ENCODE measurements at places on chromosomes 5 and 9.
A peak's percentile ranks its signal among the peaks of the same experiment; 100 is the strongest.

GRCh38 chr5:24397601-24398000 lies 247.2 kb downstream of the CDH10 start:
- DNase-seq: no peak

DNA sequence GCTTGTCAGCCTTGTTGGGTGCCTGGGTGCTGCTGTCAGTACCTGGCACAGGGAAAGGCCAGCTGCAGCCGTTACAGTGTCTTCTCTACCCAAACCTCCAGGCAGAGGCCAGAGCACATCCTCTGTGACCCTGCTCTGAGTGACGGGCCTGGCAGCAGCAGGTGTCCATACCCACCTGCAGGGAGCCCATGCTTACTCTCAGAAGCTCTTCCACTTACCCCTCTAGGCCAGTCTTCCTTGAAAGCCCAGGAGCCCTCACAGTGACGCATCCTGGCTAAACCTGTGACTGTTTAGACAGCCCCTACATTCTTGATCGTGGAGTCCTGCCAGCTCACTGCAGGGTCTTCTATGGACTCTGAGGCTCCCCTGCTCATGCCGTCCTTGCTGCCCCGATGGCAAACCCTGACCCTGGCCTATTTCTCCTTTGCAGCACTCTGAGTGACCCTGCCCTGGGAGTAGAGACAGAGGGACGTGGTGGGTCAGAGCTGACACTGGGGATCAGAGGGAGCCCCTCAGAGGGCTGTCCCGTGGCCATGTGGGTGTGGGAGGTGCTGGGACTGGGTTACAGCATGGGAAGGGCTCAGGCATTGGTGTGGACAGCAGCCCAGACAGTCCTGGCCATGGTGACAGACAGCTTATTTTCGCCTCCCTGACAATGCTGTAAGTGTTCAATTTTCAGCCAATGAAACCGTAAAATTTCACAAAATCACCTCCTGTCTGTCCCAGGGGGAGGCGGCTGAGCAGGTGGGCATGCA lies 67.6 kb upstream of the RNF130 start:
- no peak for DNase-seq

GRCh38 chr9:97981846-97982682 lies 1.1 kb upstream of the ANP32B start:
- peak; percentile 4 for DNase-seq

DNA sequence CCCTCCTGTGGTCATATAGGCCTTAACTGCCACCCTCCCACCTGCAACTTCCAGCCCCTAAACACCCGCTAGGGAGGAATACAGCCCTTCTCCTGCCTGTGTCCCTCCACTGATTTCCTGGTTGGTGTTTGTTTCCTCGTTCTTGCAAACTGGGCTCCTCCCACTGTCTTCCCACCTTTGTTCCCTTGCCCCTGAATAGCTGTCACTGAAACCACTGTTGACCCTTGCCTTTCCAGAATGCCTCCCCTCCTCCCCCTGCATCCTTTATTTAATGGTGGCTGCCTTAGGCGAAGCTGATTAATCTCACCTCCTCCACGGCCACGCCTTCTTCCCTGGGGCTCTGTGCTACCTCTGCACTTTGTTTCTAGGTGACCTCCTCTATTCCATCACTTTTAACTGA lies 626.7 kb downstream of the BNC2 start:
- no peak for DNase-seq

- peak; percentile 7 for DNase-seq
Observed at GRCh38 chr5:148810823-148811222, 15.6 kb upstream of the ADRB2 start.

- DNase-seq: no peak
Observed at GRCh38 chr5:10831419-10831818, 70.4 kb upstream of the DAP start.

GRCh38 chr5:176809544-176810080 lies 747 bp upstream of the UNC5A start:
- DNase-seq: no peak

GRCh38 chr5:112127861-112128260 lies 291.2 kb downstream of the EPB41L4A start:
- no peak for DNase-seq

GRCh38 chr5:143376911-143377813 lies 26.3 kb downstream of the NR3C1 start:
- no peak for DNase-seq

DNA sequence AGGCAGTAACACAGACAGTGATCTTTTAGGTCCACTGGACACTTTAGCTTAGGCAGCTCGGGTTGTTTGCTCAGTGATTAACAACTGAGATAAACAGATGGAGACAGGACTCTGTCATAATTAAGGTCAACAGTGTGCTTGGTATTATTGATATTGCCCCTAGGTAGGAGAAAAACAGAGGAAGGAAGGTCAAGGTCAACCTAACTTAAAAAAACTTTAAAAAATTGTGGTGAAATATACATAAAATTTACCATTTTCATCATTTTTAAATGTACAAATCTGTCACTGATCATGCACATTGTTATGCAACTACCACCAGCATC lies 2.1 kb upstream of the HSPA4 start:
- no peak for DNase-seq

GRCh38 chr9:91995000-91995655 lies 45.1 kb upstream of the ROR2 start:
- no peak for DNase-seq

GRCh38 chr9:108196332-108197007 lies 659.3 kb downstream of the ACTL7B start:
- no peak for DNase-seq

DNA sequence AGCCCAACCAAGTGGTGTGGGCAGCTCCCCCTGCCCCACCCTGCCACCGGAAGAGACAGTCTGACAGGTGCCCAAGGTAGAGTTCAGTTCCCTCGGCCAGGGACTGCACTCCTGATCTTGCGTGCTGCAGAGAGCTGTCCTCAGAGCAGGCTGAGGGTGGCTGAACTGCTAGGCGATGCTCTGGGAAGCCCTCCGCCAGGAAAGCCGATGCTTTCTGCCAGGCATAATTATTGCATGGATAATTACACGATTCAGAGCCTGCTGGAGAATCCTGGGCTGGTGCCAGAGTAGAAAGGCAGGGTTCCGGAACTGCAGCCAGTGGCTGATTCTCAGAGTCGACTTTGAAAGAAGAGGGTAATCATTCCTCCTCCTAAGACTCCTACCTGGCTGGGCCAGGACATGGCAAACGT lies 19.3 kb downstream of the KCNIP1 start:
- no peak for DNase-seq

DNA sequence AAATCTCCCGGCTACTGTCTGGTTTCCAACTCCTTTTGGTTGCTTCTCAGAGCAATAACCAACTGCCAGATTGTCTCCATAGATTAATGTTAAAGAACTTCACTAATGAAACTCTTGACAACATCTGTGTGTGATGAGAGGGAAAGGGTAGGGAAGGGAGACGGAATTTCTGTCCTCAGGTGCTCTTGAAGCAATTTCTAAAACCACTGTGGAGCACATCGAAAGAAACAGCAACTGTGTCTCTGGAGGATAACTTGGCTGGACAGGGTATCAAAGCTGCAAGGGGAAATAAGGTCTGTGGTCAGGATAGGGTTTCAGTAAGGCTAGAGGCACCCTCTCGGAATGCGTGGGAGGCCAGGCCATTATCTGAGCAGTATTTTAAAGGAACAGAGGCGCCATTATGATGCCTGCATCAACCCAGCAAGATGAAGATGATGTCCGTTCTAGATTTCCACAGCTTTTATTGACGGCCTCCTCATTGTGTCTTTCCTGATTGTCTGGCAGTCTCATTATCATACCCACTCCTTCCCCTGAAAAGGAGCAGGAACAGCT lies 76.6 kb downstream of the RORB start:
- DNase-seq: no peak

GRCh38 chr5:64505769-64506566 lies at the start of gene RGS7BP:
Gene RGS7BP (plus strand): TSS chr5:64506015. CDS start chr5:64506625, 610 bp downstream.
- DNase-seq: no peak

DNA sequence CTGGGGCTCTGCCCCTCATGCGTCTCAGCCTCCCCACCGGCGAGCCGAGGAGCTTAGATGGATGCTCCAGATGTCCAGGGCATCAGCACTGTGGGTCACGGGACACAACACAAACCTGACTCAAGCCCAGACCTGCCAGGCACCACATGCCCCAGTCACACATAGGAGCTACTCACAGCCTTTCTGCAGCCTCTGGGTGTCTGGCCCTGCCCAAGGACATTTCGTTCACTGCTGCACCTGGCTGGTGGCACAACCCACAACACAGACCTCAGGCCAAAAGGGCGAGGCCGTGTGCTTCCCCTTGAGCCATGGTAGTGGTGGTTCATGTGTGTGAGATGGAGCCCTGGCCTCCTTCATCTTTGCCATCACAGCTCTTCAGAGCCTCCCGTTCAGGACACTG lies 89.6 kb upstream of the FCN2 start:
- no peak for DNase-seq

GRCh38 chr5:56607074-56607473 lies 208.3 kb upstream of the MAP3K1 start:
- no peak for DNase-seq

DNA sequence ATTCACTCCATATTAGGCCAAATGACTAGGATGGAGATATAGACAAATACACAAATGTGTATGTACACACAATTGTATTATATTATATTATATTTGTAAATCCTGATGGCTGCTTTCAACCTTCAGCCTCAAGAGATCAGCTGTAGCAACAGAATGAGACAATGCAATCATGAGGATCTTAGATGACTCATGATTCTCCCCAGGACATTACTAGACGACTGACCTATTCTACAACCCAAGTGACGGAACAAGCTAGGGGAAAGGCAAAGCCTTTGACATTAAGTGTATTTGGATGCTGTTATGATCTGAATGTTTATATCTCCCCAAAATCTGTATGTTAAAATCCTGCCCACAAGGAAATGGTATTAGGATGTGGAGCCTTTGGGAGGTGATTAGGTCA lies 66.5 kb downstream of the COX7C start:
- DNase-seq: no peak

DNA sequence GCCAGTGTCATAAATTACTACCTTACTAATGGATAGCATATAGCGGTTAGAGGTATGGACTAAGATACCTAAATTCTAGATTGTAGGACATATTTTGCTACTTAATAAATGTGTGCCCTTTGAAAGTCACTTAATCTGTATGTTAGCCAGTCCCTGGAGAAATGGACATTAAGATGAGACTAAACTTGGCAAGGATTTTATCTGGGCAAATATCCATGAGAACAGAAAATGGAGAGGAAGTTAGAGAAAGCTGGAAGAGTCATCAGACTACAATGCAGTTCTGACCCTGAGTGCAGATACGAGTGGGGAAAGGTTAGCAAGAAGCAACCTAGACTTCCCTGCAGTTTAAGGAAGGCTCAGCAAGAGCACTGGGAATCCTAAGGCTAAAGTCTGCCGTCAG lies 33.0 kb downstream of the TBCA start:
- no peak for DNase-seq

DNA sequence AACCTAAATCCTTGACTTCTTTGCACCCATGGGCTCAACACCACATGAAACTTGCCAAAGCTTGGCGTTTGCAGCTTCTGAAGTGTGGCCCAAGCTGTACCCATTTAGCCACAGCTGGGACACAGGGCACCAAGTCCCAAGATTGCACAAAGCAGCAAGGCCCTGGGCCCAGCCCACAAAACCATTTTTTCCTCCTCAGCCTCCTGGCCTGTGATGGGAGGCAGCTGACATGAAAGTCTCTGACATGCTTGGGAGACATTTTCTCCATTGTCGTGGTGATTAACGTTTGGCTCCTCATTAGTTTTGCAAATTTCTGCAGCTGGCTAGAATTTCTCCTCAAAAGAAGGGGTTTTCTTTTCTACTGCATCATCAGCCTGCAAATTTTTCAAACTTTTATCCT lies 32.0 kb downstream of the ACTL7B start:
- DNase-seq: no peak

DNA sequence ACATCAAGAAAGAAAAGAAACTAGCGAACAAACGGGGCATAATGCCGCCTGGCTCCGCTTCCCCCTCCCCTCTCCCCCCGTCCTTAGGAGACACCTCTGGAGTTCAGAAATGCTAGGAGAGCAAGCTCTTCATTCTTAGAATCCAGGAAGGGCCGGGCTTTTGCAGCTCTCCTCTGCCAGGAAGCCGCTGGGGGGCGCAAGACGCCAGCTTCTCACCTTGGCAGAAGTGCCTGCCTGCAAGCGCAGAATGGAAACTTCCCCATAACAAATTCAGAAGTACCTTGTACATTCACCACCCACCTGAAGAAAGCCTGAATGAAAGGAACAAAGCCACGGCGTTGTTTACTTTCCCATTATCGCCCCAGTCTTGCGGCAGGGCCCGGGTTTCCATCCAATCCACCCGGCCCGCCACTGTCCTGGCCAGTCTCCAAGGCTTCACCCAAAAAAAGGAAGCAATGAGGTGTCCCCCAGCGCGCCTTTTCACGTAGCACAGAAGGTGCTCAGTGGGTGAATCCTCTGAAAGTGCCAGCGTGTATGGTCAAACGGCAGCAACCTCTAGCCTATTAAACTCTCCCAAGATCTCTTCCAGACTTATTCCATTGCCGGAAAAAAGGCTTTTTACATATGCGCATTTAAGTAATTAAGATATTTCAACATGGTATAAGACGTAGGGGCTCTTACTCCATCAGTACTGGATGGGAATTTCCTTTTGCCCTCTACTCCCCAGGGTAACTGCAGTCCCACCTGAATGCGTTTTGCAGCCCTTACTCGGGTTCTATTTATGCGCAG lies 1.6 kb upstream of the GADD45G start:
- peak; percentile 93 for DNase-seq

DNA sequence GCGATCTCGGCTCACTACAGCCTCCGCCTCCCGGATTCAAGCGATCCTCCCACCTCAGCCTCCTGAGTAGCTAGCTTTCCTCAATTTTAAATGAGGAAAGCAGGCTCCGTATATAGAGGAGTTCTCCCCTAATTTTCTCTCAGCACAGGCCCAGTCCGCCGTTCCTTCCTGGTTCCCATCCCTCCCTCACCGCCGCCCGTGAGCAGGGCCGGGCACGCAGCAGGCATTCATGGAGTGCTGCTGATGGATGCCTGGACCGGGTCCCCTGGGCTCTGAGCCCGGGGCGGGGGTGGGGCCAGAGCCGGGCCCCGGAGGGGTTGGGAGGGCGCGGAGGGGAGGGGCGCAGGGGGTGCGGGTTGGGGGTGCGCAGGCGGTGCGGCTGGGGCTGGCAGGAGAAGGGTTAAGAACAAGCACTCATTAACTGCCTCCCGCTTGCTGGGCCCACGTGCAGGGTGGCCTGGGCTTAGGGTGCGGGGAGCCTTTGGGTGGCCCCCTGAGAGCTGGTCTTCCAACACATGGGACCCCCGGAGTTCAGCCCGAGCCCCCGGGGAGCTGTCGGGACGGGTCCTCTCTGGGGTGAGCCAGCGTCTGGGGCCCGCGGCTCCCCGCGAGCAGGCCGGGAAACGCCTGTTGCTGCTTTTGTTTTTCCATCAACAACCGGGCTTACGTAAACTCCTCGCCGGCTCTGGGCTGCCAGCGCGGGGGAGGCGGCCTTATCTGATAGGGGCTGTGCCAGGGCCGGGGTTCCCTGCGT lies 33.7 kb downstream of the LHX2 start:
- no peak for DNase-seq

GRCh38 chr9:79962836-79963235 lies 391.1 kb downstream of the TLE4 start:
- no peak for DNase-seq

- DNase-seq: no peak
Observed at GRCh38 chr9:78040726-78041125, 9.1 kb upstream of the GNAQ start.

- DNase-seq: no peak
Observed at GRCh38 chr5:125576822-125577221, 830.4 kb upstream of the ZNF608 start.

GRCh38 chr5:12690361-12690760 lies 786.1 kb upstream of the CTNND2 start:
- no peak for DNase-seq
